ENCODE measurements at places on chromosomes 7 and 10.
A peak's percentile ranks its signal among the peaks of the same experiment; 100 is the strongest.

DNA sequence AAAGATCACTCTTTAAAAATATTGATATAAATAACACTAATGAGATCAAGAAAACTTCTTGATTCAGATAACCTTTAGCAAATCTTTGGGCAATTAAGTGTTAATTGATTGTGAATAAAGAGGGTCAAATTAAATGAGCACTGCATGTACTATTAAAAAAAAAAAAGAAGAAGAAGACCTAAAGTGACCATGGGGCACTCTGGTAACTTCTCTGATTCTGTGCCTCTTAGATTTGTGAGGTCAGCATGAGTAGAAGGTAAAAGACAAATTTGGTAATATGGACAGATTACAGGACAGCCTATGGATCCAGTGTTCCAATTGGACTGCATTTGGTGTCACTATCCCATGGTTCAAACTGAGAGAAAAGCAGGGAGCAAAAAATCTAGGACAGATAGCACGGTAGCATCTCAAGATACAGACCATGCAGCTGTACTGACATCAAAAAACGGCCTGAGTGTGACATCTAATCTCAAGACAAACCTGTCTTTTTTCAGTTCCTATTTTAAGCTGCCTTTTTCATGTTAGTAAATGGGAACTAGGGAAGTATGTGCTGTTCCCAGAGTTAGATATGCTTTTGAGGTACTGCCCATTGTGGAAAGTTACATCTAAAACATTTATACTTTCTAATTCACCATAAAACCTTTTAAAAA is 128.0 kb downstream of the KCND2 start:
- no peak for DNase-seq

DNA sequence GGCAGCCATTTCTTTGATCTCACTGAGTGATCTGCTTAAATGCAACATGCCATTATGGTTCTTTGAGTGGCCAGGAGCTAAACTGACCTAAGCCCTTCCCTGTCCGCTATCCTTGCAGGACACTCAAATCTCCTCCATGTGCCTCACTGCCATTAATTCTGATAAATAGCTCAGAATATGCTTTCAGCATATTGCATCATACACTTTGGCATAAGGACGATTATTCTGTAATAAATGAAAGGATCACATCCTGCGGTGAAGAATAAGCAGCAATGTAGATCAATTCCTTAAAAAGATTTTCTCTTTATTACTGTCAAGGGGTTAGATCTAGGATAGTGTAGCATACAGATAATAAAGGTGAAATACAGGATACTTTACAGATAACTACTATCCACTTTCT is 231.8 kb upstream of the CTBP2 start:
- no peak for DNase-seq

DNA sequence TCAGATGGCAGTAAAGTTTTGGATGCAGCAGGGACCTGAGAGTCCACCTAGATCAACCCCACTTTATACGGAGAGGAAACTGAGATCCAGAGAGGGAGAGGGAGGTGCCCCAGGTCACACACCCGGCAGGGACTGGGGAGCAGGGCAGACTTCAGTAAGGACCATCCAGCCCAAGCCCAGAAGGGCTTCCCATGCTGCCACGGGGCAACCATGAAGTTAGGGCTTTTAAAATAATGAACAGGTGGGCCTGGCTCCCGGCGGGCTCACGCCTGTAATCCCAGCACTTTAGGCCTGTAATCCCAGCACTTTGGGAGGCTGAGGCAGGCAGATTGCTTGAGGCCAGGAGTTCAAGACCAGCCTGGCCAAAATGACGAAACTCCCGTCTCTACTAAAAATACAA is 98.5 kb downstream of the HIP1 start:
- DNase-seq, result no peak

GRCh38 chr7:1883834-1884582 is 213.9 kb downstream of the ELFN1 start:
- no peak for DNase-seq

DNA sequence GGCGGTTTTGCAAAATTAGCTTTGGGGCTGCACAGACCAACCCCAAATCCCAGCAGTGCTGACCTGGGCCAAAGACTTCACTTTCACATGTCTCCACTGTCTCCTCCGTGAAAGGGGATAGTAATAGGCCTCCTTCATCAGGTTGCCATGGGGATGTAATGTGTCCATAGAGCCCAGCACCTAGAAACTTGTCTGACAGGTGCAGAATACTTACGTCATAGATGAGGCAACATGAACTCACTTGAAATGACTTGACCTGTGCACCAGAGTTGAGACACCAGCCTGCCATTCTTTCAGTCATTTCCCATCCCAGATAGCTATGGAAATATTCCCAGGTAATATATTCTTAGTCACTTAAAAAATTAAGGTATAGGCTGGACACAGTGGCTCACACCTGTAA is 94.2 kb downstream of the INSYN2A start:
- no peak for DNase-seq

DNA sequence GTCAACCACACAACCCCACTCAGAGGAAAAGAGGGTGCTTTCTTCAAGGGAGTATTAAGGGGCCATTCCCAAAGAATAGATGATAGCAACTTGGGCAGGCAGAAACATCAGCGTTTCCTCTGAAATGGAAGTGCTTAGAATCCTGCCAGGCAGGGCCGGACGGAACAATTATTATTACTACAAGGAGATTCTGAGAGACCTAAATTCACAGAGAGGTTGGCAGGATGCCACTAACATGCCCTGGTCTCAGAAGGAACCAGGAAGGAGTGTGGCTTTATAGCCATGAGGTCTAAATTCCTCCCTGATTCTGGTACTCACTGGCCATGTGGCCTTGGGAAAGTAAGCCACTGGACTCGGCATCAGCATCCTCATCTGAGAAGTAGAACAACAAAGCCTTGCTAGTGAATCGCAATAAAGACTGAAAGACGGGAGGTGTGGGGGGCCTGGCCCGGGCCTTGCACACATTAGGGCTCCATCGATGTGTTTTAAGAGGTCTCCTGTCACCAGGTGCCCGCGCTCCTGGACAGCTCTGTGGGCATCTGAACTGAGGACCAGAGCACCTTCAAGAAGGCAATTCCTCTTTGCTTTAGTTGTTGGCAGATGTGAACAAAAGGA is 131.5 kb downstream of the OAT start:
- DNase-seq, result no peak

DNA sequence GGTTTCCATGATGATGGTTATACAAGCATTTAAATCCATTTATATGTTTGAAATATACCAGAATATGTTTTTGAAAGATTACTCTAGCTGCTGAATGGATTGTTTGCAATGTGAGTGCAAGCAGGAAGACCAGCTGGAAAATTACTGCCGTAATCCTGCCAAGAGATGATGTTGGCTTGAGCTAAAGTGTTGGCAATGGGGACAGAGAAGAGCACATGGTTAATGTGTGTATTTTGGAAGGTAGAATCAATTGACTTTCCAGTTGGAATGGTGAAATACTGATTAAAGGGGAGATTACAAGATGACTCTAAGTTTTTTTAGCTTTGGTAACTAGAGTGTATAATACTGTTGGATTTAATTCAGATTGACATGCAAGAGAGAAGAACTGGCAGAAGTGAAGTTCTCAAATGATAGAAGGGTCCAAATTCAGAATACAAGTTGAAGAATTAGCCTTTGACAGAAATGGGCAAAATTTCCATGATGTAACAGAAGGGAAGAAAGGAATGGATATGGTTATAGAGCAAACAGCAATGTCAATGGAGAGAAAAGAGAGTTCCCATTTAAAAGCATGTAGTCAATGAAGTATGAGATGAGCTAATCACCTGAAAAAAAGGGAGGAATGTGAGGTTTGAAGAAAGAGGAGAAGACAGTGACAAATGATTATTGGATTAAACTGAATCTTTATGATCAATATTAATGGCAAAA is 422.0 kb downstream of the CDC14C start:
- peak; percentile 100 for DNase-seq

- DNase-seq, result no peak
Observed at GRCh38 chr7:158013085-158013668, 574.4 kb downstream of the PTPRN2 start.

GRCh38 chr7:151276666-151277590 is 28.4 kb upstream of the SMARCD3 start:
- peak; percentile 6 for DNase-seq

- no peak for DNase-seq
Observed at GRCh38 chr10:114816308-114816707, 5.3 kb upstream of the FHIP2A start.

DNA sequence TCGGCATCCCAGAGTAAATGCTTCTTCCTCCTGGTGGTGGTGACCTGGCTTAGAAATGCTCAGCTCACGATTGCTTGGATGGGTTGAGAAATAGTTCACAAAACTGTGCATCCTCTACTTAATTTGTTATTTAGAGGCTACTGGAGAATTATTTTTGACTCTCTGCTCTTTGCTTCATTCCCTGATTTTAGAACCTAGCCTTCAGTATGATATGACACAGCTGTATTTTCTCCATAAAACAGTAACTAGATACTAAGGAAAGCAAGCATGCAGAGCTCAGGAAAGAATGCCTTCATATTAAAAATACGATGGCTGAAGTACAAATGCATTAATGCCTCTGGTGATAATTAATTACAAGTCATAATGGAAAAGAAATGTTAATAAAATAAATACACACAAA is 602.0 kb upstream of the COBL start:
- no peak for DNase-seq

DNA sequence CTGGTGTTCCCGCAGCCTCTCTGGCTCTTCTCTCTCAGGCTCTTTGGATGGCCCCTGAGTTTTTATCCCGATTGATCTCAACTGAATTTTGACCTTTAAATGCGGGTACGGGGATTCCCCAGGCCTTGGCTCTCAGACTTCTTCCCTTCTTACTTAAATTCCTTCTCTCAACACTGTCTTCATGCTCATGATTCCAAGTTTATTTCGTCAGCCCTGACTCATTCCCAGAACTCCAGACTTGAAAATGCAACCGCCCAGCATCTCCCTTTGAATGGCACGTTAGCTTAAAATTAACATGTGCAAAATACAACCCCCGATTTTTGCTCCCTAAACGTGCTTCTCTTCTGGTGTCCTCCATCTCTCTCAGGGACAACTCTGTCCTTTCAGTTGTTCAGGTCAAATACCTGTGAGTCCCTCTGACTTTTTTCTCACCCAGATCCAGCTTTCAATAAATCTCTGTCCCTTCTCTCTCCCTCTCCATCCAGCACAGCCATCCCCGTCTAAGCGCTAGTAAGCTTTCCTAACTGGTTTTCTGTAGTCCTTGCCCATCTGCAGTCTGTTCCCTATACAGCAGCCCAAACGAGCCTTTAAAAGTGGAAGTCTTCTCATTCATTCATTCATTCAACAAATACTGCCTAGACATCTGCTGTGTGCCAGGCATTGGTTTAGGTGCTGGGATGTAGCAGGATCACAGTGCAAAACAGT is 7.1 kb downstream of the HECW1 start:
- no peak for DNase-seq

- no peak for DNase-seq
Observed at GRCh38 chr7:156060925-156061324, 248.7 kb upstream of the SHH start.

- DNase-seq, result no peak
Observed at GRCh38 chr10:4034907-4035598, 250.0 kb upstream of the KLF6 start.
